ENCODE measurements at places on chromosomes 13 and 19. TPM values are rescaled to one million over a fixed set of nuclear protein-coding genes. Genes with fewer than 3 reads are reported as not detected.

The AMH gene
- not detected for total RNA-seq

The ZSCAN5A gene
- 26.6 TPM for total RNA-seq

The USE1 gene
- 25.8 TPM for total RNA-seq

The BBC3 gene
- 5.1 TPM for total RNA-seq

GRCh38 chr13:92272177-92272576 lies 873.8 kb downstream of the GPC5 start:
- DNase-seq, result no peak

DNA sequence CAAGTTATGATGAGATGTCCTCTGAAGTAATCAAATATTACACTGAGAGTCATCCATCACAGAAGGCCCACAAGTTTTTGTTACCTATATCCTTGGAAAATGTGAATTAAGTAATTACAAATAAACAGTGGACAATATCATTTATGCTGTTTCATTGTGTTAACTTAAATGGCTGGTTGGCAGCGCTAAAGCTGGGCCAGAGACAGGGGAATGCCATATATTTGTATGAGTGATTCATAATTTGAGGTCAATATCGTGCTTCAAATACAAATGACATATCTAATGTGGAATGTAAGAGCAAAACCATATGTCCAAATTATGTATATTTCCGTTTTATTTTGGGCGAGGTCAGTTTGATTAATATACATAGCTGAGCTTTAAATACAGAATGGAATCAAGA lies 1556.2 kb downstream of the SLITRK5 start:
- no peak for DNase-seq

- no peak for DNase-seq
These were observed 1239.8 kb upstream of the MIR17HG start for GRCh38 chr13:90107661-90108060.

GRCh38 chr19:14817052-14817451 lies 17.9 kb downstream of the OR7A5 start:
- DNase-seq, result no peak
